Cardiac atrium fibroblast (primary cell): ENCODE measurements at places on chromosomes 4 and X. TPM values are rescaled to one million over a fixed set of nuclear protein-coding genes. Genes with fewer than 3 reads are reported as not detected.

ARHGEF9 gene
- total RNA-seq: 9.1 and 11.0 TPM in 2 replicates

TMSB15A gene
- total RNA-seq: 0.32 and 0.36 TPM in 2 replicates

BMPR1B gene
- total RNA-seq: 0.18 and 0.32 TPM in 2 replicates

PRDM8 gene
- 0.81 and 3.1 TPM in 2 replicates for total RNA-seq

GYPB gene
- total RNA-seq: not detected in 2 replicates

NAA11 gene
- not detected in 2 replicates for total RNA-seq

IBSP gene
- total RNA-seq: not detected in 2 replicates

MID2 gene
- total RNA-seq: 10.8 and 13.0 TPM in 2 replicates

ANXA5 gene
- total RNA-seq: 1,177 and 1,241 TPM in 2 replicates
